ENCODE measurements at places on chromosomes 4 and X.

- no peak overlapping the region for H3K4me3 ChIP-seq
- no peak overlapping the region for H3K27ac ChIP-seq
- no peaks in the 10 kb centered on the region for H3K4me1 ChIP-seq
- no peaks in the 10 kb centered on the region for H3K27me3 ChIP-seq
- no peaks in the 10 kb centered on the region for H3K36me3 ChIP-seq
- no peak for DNase-seq
These were observed 241.6 kb downstream of the FBXW7 start for GRCh38 chr4:152294331-152294730.

DNA sequence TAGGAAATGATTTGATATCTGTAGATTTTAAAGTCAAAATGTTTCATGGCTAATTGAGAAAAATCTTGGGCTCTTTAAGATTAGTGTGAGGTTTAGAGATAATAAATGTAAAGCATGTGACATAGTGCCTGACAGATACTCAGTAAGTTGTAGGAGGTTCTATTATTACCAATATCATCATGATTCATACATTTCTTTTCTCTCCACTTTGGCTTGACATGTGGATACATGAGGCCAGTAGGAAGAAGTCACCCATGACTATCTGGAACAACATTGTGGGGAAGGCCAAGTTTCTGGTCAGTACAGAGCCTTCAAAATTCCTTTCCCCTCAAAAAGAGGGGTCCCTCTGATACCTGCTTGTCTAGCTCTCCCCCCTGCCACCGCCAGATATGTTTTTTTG, 91.2 kb upstream of the SORBS2 start:
- no peak overlapping the region for H3K27ac ChIP-seq
- H3K27me3 ChIP-seq = no peaks in the 10 kb centered on the region
- DNase-seq = no peak

DNA sequence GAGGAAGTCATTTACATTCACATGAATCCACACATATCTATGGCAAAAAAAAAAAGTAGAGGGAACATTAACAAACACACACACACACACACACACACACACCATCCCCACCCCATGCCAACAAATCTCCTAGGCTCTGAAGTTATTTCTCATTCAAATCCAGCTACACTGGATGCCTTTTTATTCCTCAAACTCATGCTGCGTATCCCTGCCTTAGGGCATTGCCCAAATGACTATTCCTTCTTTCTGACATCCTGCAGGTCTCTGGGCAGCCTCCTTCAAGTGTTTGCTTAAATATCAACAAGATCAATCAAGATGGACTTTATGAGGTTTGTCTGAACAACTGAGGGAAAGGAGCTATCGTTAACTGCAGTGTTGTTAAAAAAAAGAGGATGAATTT, 106.5 kb upstream of the FAM9A start:
- H3K4me3 ChIP-seq = no peak overlapping the region
- no peaks in the 10 kb centered on the region for H3K36me3 ChIP-seq
- no peaks in the 10 kb centered on the region for H3K4me1 ChIP-seq
- no peak overlapping the region for H3K27ac ChIP-seq
- DNase-seq = no peak

DNA sequence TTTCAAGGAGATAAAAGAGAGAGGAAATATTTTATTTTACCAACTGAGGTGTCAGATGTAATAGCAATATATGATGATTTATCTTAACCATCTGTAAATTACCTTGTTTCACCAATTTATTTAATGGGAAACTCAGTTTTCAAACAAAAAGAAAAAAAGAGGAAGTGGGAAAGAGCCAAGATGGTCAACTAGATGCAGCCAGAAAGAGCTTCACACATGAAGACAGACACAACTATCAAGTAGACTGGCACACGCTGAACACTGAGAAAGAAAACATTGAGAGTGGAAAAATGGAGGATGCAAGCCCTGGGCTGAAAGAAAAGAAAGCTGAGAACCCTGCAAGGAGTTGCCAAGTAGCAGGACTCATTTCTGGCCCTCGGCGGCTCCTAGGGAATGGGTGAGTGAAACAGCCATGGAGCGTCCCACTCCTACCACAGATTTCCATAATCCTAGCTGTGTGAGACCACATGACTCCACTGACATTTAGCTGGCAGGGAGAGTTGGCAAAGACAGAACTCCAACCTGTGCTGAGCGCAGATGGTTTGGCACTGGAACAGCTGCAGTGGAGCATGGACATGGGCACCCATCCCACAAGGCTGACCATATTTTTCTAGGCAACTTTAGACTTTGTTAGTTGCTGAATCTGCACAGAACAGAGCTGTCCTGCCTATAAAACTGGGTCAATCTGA, 409.3 kb downstream of the FAM47B start:
- no peaks in the 10 kb centered on the region for H3K27me3 ChIP-seq
- H3K36me3 ChIP-seq = no peaks in the 10 kb centered on the region
- H3K27ac ChIP-seq = no peak overlapping the region
- no peak for DNase-seq
- H3K4me1 ChIP-seq = no peaks in the 10 kb centered on the region

GRCh38 chr4:171142045-171142444, 671.2 kb upstream of the GALNTL6 start:
- no peaks in the 10 kb centered on the region for H3K36me3 ChIP-seq
- DNase-seq = no peak
- no peaks in the 10 kb centered on the region for H3K27me3 ChIP-seq
- H3K4me1 ChIP-seq = no peaks in the 10 kb centered on the region
- no peak overlapping the region for H3K4me3 ChIP-seq

- H3K36me3 ChIP-seq = no peaks in the 10 kb centered on the region
- H3K4me3 ChIP-seq = no peak overlapping the region
- H3K4me1 ChIP-seq = no peaks in the 10 kb centered on the region
- H3K27me3 ChIP-seq = no peaks in the 10 kb centered on the region
- no peak overlapping the region for H3K27ac ChIP-seq
- DNase-seq = no peak
These were observed 45.5 kb downstream of the SMIM31 start for GRCh38 chr4:164799410-164799809.

GRCh38 chr4:60500810-60501209, 699.3 kb upstream of the ADGRL3 start:
- H3K36me3 ChIP-seq = no peaks in the 10 kb centered on the region
- no peak overlapping the region for H3K4me3 ChIP-seq
- no peak overlapping the region for H3K27ac ChIP-seq
- DNase-seq = no peak
- H3K4me1 ChIP-seq = no peaks in the 10 kb centered on the region
- no peaks in the 10 kb centered on the region for H3K27me3 ChIP-seq

DNA sequence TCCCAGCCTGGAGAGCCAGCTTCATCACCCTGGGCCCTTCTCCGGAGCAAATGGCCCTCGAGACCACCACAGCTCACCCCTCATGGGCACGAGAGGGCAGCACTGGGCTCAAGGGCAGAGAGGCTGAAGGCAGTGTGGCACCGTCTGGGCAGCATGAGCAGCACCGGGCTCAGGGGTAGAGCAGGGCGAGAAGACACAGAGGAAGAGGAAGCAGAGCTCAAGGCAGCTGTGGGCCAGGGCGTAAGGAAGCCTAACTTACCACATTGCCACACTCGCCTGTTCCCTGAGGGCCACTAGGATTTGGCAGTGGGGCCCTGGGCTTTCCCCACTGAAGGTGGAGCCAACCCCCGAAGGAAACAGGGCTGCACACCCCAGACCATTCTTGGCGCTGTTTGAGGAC, 15.5 kb downstream of the ZNF185 start:
- H3K27ac ChIP-seq = no peak overlapping the region
- H3K27me3 ChIP-seq = no peaks in the 10 kb centered on the region
- no peak overlapping the region for H3K4me3 ChIP-seq
- DNase-seq = no peak

DNA sequence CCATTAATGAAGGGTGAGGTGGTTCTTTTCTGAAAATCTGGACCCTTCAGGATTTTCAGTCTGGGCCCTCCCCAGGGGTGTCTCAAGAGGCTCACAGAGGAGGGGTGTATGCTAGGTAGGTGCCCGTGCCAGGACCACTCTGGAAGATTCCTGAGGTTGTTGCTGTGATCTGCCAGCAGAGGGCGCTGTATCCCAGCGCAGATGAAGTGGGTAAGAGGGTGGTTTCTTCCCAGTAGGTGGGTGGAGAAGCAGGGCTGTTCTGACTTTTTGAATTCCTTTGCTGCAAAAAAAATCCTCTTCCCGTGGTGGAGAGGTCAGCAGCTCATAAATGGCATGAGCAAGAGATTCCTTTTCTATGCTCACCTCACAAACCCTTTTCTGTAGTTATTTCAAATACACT, 51.1 kb downstream of the SCML1 start:
- H3K4me1 ChIP-seq = no peaks in the 10 kb centered on the region
- no peaks in the 10 kb centered on the region for H3K27me3 ChIP-seq
- no peak overlapping the region for H3K27ac ChIP-seq
- DNase-seq = no peak
- H3K36me3 ChIP-seq = no peaks in the 10 kb centered on the region

DNA sequence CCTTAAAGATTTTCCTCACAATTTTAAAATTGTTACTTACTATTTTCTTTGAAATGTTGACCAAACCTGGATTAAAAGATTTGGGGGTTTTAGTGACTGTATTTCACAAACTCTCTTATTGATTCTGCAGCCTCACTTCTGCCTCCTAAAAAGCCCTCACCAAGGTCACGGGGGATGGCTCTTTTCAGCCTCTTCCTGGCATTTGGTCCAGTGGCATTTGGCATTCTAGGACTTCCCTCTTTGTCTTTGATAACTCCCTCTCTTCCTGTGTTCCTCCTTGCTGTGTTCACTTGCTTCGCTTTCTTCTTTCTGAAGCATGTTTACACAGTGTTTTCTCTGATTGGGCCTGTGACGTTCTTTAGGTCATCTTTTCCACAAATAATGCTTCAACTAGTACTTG, 21.5 kb downstream of the PKD2 start:
- no peaks in the 10 kb centered on the region for H3K4me1 ChIP-seq
- DNase-seq = no peak
- H3K36me3 ChIP-seq = no peaks in the 10 kb centered on the region
- no peak overlapping the region for H3K4me3 ChIP-seq
- no peak overlapping the region for H3K27ac ChIP-seq
- no peaks in the 10 kb centered on the region for H3K27me3 ChIP-seq

- H3K4me3 ChIP-seq = no peak overlapping the region
- H3K4me1 ChIP-seq = no peaks in the 10 kb centered on the region
- no peaks in the 10 kb centered on the region for H3K27me3 ChIP-seq
- H3K27ac ChIP-seq = no peak overlapping the region
- no peaks in the 10 kb centered on the region for H3K36me3 ChIP-seq
These were observed 41.3 kb downstream of the KIF4A start for GRCh38 chrX:70331161-70331560.

DNA sequence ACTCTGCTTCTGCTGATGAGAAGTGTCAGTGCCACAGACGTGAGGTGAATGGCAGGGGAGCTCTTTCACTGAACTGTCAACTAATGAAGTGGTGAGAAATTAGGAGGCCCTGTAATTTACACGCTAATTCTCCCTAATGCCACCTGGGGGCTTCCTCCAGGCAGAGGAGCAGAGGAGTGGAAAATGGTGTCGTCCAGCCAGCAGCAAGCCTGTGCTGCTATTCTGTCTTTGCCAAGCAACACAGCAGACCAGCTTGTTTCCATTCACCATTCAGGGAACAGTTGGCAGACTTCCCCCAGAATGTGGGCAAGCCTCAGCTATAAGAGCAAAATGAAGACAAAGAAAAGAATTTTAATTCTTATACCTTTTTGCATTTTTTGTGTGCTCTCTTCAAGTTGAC, 245.2 kb upstream of the TET2 start:
- DNase-seq = peak; percentile 19
- H3K4me3 ChIP-seq = no peak overlapping the region
- no peaks in the 10 kb centered on the region for H3K36me3 ChIP-seq

DNA sequence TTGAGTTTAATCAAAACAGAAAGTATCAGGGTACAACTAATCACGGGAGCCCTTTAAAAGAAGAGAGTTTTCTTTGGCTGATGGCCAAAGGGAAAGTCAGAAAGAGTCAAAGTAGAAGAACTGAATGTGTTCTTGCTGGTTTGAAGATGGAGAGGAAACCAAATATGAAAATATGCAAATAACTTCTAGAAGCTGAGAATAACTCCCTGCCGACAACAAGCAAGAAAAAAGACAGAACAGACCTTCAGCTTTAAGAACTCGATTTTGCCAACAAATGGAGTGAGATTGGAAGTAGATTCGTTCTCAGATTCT, 903.8 kb downstream of the STIM2 start:
- H3K4me1 ChIP-seq = no peaks in the 10 kb centered on the region
- no peak for DNase-seq
- H3K4me3 ChIP-seq = no peak overlapping the region
- no peaks in the 10 kb centered on the region for H3K36me3 ChIP-seq
- H3K27ac ChIP-seq = no peak overlapping the region

DNA sequence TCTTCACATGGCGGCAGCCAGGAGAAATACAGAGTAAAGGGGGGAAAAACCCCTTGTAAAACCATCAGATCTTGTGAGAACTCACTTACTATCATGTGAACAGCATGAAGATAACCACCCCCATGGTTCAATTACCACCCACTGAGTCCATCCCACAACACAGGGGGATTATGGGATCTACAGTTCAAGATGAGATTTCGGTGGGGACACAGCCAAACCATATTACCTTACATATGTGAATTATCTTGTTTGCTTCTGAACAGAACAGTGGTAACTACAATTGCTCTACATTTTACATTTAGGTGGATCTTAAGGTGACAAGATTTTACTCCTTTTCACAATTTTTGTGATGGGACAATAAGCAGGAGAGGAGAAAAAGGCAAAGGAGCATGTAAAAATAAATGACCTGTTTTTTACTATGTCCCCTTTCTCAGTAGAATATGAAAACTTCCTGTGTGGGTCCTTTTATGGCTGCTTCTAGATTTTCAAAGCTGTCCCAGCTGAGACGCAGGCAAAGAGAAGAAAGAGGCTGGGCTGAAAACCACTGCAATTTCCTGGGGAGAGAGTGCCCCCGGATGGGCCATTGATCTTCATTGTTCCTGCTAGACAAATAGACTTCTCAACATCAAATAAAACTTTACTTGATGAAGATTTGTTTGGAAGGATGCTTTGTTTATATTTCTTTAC, 45.9 kb upstream of the PGM2 start:
- no peak overlapping the region for H3K27ac ChIP-seq
- H3K27me3 ChIP-seq = no peaks in the 10 kb centered on the region
- H3K36me3 ChIP-seq = no peaks in the 10 kb centered on the region

- no peak overlapping the region for H3K4me3 ChIP-seq
- DNase-seq = no peak
- no peaks in the 10 kb centered on the region for H3K27me3 ChIP-seq
- H3K36me3 ChIP-seq = no peaks in the 10 kb centered on the region
- no peak overlapping the region for H3K27ac ChIP-seq
These were observed 9.3 kb downstream of the ZNF81 start for GRCh38 chrX:47846040-47846439.

- H3K4me1 ChIP-seq = no peaks in the 10 kb centered on the region
- no peak overlapping the region for H3K4me3 ChIP-seq
- H3K27ac ChIP-seq = no peak overlapping the region
These were observed 32.1 kb downstream of the CCKAR start for GRCh38 chr4:26458157-26458561.

DNA sequence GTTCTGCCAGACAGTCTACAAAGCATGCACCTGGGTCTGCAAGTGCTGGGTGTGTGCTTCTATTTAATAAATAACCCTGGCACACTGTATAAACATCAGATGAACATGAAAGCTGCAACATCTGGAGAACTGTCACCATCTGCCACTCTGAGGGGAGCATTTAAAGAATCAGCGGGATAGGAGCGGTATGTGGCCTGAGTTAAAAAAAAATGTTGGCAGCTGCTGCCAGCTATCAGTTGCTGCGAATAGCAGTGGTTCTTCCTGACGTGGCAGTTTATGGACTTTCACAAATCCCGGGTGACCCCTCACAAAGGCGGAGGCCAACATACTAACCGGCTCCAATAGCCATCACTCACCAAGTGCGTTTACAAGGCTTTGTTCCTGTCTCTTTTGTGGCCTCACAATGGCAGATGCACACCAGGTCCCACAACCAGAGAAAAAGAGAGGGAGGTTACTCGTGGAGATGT, 95.1 kb downstream of the RASL11B start:
- no peak for DNase-seq
- H3K27me3 ChIP-seq = no peaks in the 10 kb centered on the region
- no peak overlapping the region for H3K4me3 ChIP-seq
